Memory B cell (primary cell): ENCODE measurements at places on chromosomes 1 and 21.

DNA sequence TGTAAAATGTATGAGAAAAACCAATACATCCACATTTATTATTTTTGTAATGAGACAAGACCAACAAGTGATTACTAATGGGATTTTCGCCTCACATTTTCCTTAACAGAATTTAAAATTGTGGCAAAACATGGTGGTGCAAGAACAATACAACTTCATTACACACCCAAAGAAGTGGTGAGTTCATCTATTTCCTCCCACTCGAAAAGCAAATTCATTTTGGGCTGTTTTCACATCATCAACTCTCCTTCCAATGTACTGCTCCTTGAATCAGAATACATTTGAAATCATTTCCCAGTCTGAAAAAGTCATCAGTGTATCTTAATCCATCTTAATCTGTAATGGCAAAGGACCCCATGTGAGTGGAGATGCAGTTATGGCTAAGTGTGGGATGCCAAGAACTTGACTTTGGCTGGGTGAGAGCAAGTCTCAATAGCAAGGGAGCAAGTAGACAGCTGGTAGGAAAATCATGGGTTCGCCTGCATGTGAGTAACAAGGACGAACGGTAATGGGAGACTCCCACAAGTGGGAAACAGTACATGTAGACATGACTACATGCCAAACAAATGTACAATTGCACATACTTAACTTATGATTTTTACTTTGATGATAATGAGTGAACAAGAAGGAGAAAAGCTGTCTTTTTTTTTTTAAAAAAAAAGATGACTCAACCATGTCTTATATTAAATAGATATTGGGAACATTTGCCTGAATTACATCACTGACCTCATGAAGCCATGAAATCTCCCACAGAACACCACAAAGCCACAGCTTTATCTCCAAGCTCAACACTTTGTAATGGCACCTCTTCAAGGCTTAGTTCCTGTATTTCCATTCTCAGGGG is 46.0 kb downstream of the RUNX1 start:
- no peak for DNase-seq

GRCh38 chr1:15696956-15697521 is 12.9 kb downstream of the PLEKHM2 start:
- peak; percentile 59 for DNase-seq

- no peak for DNase-seq
These were observed 10.3 kb upstream of the CFAP126 start for GRCh38 chr1:161378014-161378413.

GRCh38 chr1:156875341-156875615 is 14.6 kb downstream of the NTRK1 start:
- DNase-seq: no peak

GRCh38 chr1:40625476-40626382 is 39.8 kb downstream of the RIMS3 start:
- DNase-seq: no peak

- DNase-seq: no peak
These were observed 135.5 kb downstream of the SETD4 start for GRCh38 chr21:35924714-35925301.

GRCh38 chr1:59271561-59272260 is 25.2 kb upstream of the FGGY start:
- DNase-seq: no peak

GRCh38 chr1:113036639-113037321 is 36.2 kb upstream of the LRIG2 start:
- DNase-seq: no peak
